ENCODE measurements at places on chromosomes 16 and 17. TPM values are rescaled to one million over a fixed set of nuclear protein-coding genes. Genes with fewer than 3 reads are reported as not detected.

GRCh38 chr17:77332034-77332971 is 191.5 kb downstream of the SEC14L1 start:
- no peaks in the 10 kb centered on the region for H3K27me3 ChIP-seq
- peaks cover 18% of the 10 kb centered on the region for H3K4me1 ChIP-seq
- peaks cover 4% of the 10 kb centered on the region for H3K36me3 ChIP-seq
- DNase-seq, result no peak
- no peak overlapping the region for H3K4me3 ChIP-seq

The ZP2 gene
- not detected for total RNA-seq

The COQ9 gene
- 46.8 TPM for total RNA-seq

DNA sequence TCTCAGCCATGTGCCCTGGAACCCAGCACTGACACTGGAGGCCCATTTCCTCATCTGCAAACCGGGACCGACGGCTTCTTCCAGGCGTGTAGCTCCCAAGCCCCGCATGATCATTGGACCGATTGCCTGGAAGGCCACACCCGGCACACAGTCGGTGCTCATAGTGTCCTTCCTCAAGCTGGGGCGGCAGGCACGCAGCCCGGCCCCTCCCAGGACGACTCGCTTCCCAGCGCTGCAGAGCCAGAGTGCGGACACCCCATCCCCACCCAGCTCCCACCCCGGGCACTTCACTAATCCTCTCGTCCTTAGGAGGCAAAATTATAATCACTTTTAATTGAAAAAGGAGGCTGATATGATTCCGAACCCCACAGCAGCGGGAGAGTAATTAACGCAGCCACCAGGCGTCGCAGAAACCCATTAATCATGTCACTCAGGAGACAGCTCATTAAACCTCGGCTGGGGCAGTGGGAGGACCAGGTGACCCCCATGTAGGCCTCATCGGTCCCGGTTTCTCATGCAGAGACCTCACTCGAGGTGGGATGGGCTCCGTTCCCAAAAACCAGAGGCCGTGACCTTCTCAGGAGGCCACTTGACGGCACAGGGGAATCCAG is 33.1 kb downstream of the ZNF469 start:
- no peak overlapping the region for H3K4me3 ChIP-seq
- no peak for DNase-seq
- H3K27me3 ChIP-seq, result no peaks in the 10 kb centered on the region
- H3K27ac ChIP-seq, result peak overlapping the region; percentile 87
- H3K4me1 ChIP-seq, result no peaks in the 10 kb centered on the region
- H3K36me3 ChIP-seq, result no peaks in the 10 kb centered on the region

- H3K27ac ChIP-seq, result no peak overlapping the region
- H3K36me3 ChIP-seq, result no peaks in the 10 kb centered on the region
- peaks cover 34% of the 10 kb centered on the region for H3K27me3 ChIP-seq
These were observed 5.4 kb upstream of the HAP1 start for GRCh38 chr17:41739661-41740352.

Measured in neural crest cell (in vitro differentiated cells).